Pulmonary artery endothelial cell (primary cell): ENCODE measurements at places on chromosomes 6 and 20. TPM values are rescaled to one million over a fixed set of nuclear protein-coding genes. Genes with fewer than 3 reads are reported as not detected.
A peak's percentile ranks its signal among the peaks of the same experiment; 100 is the strongest.

- DNase-seq = no peak
Observed at GRCh38 chr6:89272596-89272995, 42.5 kb downstream of the GABRR2 start.

GRCh38 chr20:63177785-63178445 lies 38.0 kb downstream of the YTHDF1 start:
- DNase-seq = no peak

- no peak for DNase-seq
Observed at GRCh38 chr6:105501246-105501645, 98.4 kb upstream of the PREP start.

DNA sequence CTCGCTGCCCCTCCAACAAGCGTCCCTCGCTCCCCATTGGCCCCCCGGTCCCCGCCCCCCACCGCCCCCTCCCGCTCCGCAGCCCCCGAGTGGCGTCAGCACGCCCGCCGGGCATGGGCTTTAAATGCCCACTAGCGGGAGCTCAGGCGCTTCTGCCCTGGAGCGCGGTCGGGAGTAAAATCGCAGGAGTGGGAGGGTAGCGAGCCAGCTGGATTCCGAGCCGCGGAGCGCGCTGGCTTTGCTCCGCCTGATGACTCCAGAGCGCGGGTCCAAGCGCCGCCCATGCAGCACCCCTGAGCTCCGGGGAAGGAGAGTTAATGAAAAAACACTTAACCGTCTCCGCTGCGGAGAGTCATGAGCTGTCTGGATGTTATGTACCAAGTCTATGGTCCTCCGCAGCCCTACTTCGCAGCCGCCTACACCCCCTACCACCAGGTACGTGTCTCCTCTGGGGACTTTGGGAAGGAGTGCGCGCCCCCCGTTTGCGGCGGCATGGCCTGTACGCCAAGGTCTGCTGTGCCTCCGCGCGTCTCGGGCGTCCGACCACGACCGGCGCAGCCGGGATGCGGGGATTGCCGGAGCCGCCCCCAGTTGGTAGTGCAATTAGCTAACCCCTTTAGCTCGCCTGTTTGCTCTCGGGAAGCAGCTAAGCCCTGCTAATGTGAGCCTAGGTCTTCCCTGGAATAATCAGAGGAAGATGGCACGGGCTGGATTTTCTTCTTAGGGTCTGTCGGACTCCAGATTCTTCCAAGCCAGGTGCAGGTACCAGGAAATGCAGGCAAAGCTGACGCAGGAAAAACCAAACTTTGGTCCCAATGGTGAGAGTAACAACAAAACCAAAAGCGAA lies at the start of gene VGLL2:
VGLL2 (plus strand) TSS at position 149 of the 847 bp plus-strand sequence; CDS start at position 355, 206 bp downstream.
- DNase-seq = peak; percentile 4

DNA sequence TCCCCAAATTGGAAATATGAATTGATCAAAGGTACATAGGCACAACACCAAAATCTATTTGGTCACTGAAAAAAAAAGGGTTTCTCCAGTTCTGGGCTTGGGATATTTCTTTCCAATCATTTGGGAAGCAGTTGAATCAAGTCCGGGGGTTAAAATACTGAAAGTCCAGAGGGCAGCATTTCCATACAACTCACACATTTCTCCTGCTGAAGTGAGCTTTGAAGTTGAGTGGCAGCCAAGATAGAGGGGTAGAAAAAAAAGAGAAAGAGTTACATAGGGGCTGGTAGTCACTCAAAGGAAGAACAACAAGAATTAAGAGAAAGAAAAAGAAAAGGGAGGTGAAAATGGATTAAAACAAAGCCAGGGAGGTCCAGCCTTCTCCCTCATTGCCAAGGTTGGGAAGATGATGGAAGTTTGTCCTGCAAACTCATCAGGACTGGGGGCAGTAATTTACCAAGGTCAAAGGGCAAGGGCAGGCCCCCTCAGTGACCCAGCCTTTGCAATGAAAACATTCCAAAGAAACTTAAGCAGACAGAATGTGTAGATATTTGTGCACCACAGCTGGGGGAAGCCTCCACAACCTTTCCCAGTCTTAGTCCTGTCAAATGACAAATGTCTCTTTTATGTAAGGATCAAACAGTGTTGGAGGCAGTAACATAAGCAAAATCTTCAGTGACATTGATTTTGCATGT lies 525.3 kb upstream of the JARID2 start:
- DNase-seq = no peak

GRCh38 chr20:53897884-53898555 lies 172.4 kb downstream of the BCAS1 start:
- peak; percentile 71 for DNase-seq

GRCh38 chr6:118913161-118913560 lies 19.2 kb downstream of the ASF1A start:
- DNase-seq = no peak

DNA sequence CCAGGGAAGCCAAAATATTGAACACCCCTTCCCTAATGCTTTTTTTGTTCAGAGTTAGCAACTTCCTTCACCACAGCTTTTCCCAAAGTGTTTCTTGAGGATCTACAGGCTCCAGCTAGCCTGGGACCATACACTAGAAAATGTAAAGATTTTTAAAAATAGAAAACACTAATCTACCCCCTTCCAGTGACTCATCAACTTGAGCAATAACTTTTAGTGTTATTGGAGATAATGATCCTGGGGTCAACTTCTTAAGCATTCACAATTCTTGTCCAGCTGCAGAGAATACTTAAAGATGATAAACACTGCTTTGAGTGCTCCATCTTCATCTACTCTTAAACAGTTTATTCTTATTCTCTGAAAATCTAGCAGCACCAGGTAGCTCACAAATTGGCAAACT lies 131.6 kb downstream of the COL9A1 start:
- DNase-seq = no peak

The DUSP15 gene
- not detected in 2 replicates for total RNA-seq

The CCN5 gene
- total RNA-seq = not detected in 2 replicates

The SLCO4A1 gene
- 3.6 and 10.4 TPM in 2 replicates for total RNA-seq

The TMEM242 gene
- total RNA-seq = 5.7 and 7.1 TPM in 2 replicates
